A549 treated with Hydrocortisone at 1 μM for 4 hours (cell line): ENCODE measurements at places on chromosomes 3 and 15. TPM values are rescaled to one million over a fixed set of nuclear protein-coding genes. Genes with fewer than 3 reads are reported as not detected.

The DNASE1L3 gene
- total RNA-seq = 0.22 to 0.31 TPM in 2 of 5 replicates, not detected in the others

The SNX22 gene
- 0.75 to 1.3 TPM (median 1.3 TPM) in 5 replicates for total RNA-seq

The EFCAB12 gene
- total RNA-seq = 0.68 to 1.2 TPM (median 1.0 TPM) in 5 replicates

The ASB14 gene
- total RNA-seq = not detected in 5 replicates

The TUSC7 gene
- not detected in 5 replicates for total RNA-seq

The TRH gene
- not detected in 5 replicates for total RNA-seq

The ZNF385D gene
- total RNA-seq = 0.08 to 0.16 TPM in 2 of 5 replicates, not detected in the others

The NR1I2 gene
- total RNA-seq = not detected in 5 replicates

The LYZL4 gene
- total RNA-seq = not detected in 5 replicates

The TMEM40 gene
- 0.15 to 0.68 TPM (median 0.50 TPM) in 5 replicates for total RNA-seq

The TMCO5A gene
- total RNA-seq = not detected in 5 replicates

The EAF2 gene
- 1.6 to 2.4 TPM (median 2.1 TPM) in 5 replicates for total RNA-seq

The CCR4 gene
- 0.03 to 0.07 TPM (median 0.05 TPM) in 5 replicates for total RNA-seq

The CCDC39 gene
- total RNA-seq = not detected in 5 replicates

The FES gene
- 0.83 to 1.1 TPM (median 0.84 TPM) in 5 replicates for total RNA-seq

The PAQR5 gene
- total RNA-seq = 81.6 to 103 TPM (median 94.1 TPM) in 5 replicates

The SYNPR gene
- not detected in 5 replicates for total RNA-seq

The FOXP1 gene
- total RNA-seq = 6.9 to 9.5 TPM (median 9.1 TPM) in 5 replicates

The GRAMD1C gene
- 0.30 to 1.1 TPM (median 0.63 TPM) in 5 replicates for total RNA-seq

The PEX5L gene
- not detected in 5 replicates for total RNA-seq

The OR5K2 gene
- total RNA-seq = not detected in 5 replicates
